ENCODE measurements at places on chromosomes 1 and 21.

GRCh38 chr1:85027242-85027983, 20.9 kb downstream of the MCOLN3 start:
- DNase-seq = no peak

DNA sequence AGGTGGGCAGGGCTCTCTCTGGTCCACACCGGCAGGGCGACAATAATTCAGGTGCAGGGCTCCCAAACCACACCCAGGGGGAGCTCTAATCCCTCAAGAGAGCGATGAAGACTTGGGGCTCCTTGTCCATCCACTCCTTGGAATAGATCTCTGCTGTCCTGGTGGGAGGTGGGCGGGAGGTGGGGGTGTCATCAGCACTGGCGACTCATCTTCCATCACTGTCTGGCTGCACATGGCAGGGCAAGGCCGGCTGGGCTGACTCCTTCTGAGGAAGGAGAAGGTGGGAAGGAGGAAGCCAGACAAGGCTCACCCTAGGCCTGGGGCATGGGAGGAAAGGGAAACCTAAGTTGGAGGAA, 29.3 kb downstream of the TNNT2 start:
- peak; percentile 88 for DNase-seq

DNA sequence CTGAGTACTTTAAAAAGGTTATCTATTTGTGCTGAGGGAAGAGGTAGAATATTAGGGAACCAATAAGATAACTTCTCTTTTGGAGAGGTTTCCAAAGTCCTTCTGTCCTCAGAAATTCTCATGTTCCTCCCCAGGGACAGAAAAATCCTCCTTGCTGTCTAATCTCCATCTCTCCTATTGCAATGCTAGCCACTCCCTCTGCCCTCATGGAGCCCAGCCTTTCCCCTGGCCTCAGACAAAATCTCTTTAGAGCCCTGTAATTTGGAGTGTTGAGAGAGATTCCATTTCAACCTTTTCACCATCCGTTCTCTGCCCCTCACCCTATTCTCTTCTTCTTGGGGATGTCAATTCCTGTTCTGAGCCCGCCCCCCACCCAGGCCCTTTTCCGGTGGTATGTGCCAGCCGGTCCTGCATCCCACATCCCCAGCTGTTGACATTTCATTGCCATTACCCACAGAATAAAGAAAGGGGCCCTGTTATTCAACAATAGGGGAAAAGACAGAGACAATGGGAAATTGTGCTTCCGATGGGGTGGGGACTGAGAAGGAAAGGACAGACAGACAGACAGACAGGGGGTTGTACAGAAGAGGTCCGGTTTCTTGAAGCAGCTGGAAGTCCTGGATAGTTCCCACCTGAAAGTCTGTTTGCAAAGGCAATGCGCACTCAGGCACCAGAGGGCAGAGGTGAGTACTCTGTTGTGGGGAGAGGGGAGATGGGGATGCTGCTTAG, at the start of gene HAPLN2:
Gene HAPLN2, plus strand, starts transcription at position 563 of the 729 bp plus-strand sequence. CDS start 4,076 bp downstream, outside the sequence.
- peak; percentile 85 for DNase-seq

GRCh38 chr1:167936930-167937708, at the start of gene MPC2:
TSS of gene MPC2 (minus strand) at chr1:167937072. CDS start at chr1:167935841, 1,231 bp downstream.
- peak; percentile 8 for DNase-seq

- DNase-seq = peak; percentile 35
Observed at GRCh38 chr1:46285730-46286477, 17.5 kb downstream of the LRRC41 start.

DNA sequence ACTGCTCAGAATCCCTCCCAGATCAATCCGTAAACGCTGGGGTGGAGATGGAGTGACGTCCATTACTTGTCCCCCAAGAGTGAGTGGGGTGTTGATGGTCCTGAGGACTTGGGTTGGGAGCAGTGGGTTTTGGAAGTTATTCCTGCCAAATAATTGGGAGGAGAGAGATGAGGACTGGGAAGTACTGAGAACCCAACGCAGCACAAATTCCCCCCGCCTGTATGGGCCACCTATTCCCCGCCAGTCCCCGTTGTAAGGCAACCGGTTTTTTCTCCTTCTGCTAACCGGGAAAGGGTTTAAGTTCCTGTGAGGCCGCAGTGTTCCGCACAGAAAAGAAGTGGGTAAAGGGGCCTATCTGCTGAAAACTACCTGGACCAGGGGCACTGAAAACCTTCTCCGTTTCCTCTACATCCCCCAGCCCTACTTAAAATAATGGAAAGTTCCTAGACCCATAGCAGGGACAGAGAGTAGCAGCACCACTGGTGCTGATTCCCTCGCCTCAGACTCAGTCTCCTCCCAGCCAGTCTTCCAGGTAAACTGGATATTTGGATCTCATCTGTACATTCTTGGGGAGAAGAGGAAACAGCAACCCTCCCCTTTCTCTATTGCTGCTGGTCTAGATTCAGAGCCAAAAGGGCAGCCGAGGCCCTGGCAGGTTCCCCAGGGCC, 738 bp downstream of the LURAP1 start:
- DNase-seq = no peak

GRCh38 chr1:36305915-36306209, 306 bp upstream of the SH3D21 start:
- no peak for DNase-seq

DNA sequence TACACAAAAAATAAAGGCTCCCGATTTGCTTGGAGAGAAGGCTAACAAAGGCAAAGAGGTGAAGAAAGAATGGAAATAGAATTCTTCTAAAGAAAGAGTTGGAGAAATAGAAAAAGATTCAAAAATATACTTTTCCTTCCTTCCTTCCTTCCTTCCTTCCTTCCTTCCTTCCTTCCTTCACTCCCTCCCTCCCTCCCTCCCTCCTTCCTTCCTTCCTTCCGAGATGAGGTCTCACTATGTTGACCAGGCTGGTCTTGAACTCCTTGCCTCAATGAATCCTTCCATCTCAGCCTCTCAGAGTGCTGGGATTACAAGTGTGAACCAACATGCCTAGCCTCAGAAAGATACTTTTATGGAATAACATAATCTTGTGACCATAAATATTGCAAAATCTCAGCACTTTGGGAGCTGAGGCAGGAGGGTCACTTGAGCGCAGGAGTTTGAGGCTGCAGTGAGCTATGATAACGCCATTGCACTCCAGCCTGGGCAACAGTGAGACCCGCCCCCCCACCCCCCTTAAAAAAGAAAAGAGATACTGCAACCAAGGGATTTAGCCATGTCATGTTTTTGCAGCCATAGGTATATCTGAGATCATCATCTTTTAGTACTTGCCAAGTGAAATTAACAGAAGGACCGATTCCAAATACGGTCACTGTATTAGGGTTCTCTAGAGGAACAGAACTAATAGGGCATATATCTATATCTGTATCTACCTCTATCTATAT, 1.0 kb upstream of the HJV start:
- DNase-seq = no peak

GRCh38 chr1:63621698-63622097, 28.5 kb downstream of the PGM1 start:
- no peak for DNase-seq

- DNase-seq = no peak
Observed at GRCh38 chr1:173505391-173505790, 28.3 kb downstream of the PRDX6 start.

DNA sequence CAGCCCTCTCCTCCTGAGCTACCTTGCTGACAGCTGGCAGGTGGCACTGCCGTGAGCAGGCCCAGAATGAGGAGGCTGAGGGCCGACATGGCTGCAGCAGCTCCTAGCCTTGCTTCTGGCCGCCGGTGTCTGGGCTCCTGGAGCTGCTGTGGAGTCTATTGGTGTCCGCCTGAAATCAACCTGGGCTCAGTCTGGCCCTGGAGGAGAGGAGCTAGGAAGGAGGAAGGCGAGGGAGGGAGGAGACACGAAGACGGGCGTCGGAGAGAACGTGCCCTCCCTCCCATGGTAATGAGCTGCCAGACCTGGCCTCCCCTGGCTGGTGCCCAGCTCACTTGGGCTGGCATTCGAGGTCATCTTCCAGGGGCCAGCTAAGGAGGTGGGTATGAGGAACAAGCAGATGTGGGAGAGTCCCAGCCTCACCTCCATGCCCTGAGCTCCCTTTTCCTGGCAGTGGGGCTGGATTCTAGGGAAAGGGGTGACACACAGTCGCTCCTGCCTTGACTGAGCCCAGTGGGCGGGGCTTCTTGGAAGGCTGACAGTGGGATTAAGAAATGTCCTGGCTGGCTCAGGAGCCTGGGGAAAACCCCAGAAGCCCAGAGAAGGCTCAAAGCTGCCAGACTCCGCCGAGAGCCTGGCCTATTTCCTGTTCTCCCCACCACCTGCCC, at the start of gene PDZK1IP1:
Gene PDZK1IP1, minus strand, starts transcription at position 193 of the 665 bp plus-strand sequence. Its CDS starts 104 bp downstream, at position 89.
- peak; percentile 71 for DNase-seq

- no peak for DNase-seq
Observed at GRCh38 chr1:235069176-235069575, 59.5 kb downstream of the TOMM20 start.

- DNase-seq = no peak
Observed at GRCh38 chr1:83064589-83065242, 934.2 kb downstream of the TTLL7 start.

GRCh38 chr1:34013958-34014737, 150.3 kb downstream of the HMGB4 start:
- peak; percentile 12 for DNase-seq

GRCh38 chr1:161121042-161121650, 3.2 kb downstream of the NIT1 start:
- DNase-seq = no peak

DNA sequence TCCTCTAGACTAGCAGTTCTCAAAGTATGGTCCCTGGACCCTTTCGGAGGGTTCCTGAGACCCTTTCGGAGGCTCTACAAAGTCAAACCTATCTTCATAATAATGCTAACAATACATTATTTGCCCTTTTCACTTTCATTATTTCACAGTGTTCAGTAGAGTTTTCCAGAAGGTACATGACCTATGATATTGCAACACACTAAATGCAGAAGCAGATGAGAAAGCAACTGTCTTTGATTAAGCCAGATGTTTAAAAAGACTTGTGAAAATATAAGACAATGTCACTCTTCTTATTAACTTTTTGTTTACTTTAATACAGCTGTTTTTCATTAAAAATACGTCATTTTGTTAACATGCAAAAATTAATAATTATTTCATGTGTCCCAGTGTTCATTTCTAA, 5.8 kb downstream of the KCNJ10 start:
- no peak for DNase-seq

GRCh38 chr1:99776120-99776519, 9.7 kb upstream of the FRRS1 start:
- no peak for DNase-seq

DNA sequence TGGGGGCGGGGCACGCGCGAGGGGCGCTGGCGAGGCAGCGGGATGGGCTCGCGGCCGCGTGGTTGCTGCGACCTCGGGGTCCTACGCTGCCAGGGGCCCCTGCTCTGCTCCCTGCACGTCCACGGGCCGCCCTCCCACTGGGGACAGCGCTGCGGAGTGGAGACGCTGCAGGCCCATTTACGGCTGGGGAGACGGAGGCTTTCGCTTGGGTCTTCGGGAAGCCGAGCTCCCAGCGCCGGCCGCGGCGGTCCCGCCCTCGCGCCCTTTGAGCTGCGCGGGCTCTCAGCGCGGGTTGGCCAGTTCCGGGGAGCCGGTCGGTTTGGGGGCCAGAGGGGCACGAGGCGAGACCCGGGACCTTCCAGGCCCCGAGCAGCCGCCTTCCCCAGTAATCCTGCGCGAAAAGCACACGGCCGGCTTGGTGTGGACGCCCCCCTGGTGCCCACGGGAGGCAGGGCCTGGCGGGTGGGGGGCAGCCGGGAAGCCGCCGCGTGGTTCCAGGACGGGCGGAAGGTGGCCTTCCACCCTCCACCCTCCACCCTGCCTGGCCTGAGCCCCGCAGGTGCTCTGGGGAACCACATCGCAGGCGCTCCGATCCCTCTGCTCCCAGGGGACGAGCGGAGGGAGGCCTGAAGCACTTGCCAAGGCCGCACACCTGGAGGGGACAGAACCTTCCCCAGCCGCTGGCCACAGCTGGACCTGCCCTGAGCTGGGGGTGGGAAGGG, 570 bp upstream of the PEX10 start:
- DNase-seq = no peak

DNA sequence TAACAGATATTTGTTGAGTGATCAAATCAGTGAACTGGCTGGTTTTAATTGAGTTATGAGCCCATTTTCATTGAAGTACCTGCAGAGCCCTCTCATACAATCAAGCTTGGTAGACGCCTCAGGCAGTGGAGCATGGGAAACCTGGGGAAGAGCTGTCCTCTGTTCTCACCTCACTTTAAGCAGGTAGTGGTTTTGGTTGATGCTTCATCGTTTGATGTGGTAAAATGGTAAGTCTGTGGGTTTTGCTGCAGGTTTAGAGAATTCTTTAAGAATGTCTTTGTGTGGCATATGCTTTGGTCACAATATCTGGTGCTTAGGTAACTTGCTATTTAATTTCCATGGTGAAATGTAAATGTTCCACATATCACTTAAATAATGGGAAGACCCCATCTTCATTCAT, 10.0 kb downstream of the LAMC1 start:
- no peak for DNase-seq

GRCh38 chr1:235832011-235832410, 34.7 kb downstream of the LYST start:
- no peak for DNase-seq

- no peak for DNase-seq
Observed at GRCh38 chr1:220511179-220511578, 16.8 kb upstream of the MARK1 start.

DNA sequence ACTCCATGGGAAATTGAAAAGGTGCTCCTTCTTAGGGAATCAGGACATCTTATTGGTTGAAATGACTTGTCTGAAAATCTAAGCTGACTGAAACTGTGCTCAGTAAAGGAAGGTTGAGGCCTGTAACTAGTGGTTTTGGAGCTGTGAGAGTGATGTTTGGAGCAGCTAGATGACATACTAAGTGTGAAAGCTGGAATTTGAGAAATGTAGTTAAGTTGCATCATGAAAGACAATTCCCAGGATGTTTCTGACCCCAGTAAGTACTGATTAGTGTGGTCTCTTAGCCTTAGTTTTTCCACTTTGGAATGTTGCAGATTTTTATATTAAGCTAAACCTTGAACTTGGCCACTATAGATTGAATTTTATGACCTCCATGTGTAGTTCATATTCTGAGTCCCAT, 154.9 kb downstream of the PAPPA2 start:
- no peak for DNase-seq

DNA sequence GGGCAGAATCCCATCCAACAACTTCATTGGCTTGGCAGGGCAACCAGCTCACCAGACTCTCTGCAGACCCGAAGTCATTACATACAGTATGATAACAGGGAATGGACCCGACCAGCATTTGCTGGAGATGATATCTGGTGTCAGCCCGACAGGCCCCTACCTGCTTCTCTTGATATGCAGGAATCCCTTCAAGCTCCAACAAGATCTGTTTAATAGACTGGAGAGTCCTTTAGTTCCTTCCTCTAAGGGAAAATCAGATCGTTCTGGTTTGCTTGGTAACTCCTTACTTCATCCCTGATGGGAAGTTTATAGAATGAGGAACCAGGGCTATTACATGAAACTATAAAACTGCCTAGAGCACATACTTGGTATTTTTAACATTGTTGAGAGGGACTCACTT, 61.2 kb downstream of the EDARADD start:
- no peak for DNase-seq

Data from WERI-Rb-1 (cell line).